Stimulated activated CD8-positive, alpha-beta memory T cell treated with anti-CD3 and anti-CD28 coated beads, Interleukin-2, amount 100 ng/mL, for 1 hour (primary cell): ENCODE measurements at places on chromosomes 4 and X.

GRCh38 chr4:135368831-135369230 lies 1167.2 kb upstream of the PABPC4L start:
- no peak for DNase-seq

- DNase-seq, result no peak
Observed at GRCh38 chr4:47485768-47486167, 693 bp downstream of the ATP10D start.

- DNase-seq, result no peak
Observed at GRCh38 chr4:25032126-25032525, 1.4 kb upstream of the LGI2 start.

DNA sequence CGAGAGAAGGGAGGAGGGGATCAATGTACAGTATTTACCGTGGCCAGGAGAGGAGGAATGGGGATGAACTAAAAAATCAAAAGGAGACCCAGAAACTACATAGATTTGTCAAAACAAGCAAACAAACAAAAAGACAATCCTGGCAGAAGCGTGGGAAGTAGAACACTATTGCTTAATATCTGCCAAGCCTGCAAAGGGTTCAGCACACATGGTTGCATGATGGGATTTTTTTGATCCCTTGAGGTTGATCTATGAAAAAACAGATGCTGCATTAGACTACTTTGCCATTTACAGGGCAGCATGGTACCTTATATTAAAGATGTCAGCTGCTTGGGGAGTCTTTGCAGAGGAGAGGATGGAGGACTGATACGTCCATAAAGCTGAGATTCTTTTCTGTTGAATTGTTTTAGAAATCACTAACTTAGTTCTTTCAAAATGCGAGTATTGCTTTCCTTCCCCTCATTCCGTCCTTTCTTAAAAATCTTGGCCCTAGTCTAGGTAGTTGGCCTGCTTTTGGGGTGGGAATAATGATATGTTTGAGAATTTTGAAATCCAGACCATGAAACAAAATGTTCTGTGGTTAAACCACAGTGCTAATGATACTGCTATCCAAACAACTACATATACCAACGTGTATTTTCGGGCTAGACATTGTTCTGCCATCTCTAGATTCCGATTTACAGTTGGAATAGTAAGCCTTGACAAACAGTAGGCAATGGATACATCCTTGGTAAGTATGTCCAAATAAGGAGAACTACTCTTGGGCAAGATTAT lies 39.6 kb upstream of the TMEM150C start:
- no peak for DNase-seq

- no peak for DNase-seq
Observed at GRCh38 chrX:28901637-28902036, 314.4 kb downstream of the IL1RAPL1 start.

- DNase-seq, result no peak
Observed at GRCh38 chrX:8867406-8867805, 66.2 kb upstream of the FAM9A start.

DNA sequence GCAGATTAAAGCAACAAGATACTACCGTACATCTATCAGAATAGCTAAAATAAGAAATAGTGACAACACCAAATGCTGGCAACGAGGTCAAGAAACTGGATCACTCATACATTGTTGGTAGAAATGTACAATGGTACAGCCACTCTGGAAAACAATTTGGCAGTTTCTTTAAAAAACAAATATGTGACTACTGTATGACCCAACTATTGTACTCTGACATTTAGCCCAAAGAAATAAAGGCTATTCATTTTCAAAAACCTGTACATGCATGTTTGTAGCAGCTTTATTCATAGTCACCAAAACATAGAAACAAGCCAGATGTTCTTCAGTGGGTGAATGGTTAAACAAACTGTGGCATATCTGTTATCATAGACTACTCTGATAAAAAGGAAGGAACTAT lies 8.2 kb downstream of the CLCN3 start:
- no peak for DNase-seq

DNA sequence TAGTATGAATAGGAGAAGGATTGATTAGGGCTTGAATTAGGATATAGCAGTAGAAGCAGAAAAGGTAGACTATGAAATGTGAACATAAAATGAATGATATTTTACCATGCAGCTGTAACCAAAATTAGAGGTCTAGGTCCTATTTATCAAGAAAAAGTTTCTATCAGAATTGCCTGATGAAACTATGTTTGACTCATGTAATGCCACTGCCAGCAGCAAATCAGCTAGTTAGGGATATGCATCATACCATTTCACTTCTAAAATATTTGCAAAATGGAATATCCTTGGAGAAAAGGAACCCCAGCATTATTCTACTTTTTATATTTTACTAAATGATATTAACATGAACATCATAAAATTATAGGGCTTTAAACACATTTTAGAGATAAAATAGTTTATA lies 188.4 kb downstream of the WDFY3 start:
- DNase-seq, result no peak

DNA sequence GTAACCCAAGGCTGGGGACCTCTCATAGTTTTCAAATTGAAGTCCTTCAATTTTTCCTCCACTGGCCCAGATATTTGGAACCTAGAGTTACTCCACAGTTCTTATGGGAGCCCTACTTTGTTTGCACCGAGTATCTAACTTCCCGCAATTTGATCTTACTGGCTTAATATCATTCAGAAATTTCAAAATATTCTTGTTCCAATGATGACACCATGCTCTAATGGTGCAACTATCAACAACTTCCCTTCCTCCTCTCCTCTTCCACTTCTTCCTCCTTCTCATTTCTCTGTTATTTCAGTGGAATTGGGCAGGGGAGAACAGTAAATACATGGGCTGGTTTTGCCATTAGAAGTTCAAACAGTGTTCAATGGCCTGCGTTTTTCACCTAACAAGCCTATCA lies 20.2 kb downstream of the PDCL2 start:
- DNase-seq, result no peak

DNA sequence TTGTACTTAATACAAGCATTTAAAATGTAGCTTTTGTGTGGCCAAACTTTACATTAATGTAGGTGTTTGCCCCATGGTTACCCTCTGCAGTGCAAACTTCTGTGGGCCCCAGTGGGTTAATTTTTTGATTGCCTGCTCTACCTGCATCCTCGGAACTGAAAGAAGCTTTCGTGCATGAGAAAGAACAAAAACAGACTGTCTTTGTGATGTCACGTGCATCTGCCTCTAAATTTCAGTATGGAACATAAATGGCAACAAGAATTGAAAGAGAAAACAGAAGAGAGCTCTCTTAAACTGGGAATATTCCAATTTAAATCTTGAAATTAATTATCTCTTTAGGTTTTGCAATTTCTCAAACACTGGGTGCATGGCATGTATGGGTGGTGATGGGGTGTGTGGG lies 182.4 kb upstream of the LCORL start:
- DNase-seq, result no peak

DNA sequence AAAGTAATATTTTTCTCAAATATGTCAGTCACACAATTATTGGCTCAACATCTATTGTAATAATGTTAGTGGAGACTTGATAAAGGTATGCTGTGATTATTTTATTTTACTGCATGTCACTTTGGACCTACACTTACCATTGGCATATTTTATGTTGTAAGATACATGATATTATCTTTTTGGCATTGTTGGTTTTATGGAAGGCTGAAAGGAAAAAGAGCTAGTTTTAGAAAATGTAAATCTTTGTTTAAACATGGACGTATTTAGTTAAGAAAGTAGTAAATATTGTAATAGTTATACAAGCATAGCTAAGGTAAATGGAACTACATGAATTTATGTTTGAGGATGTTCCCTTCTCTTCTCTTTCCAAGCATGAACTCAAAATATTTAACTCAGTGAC lies 1399.3 kb downstream of the STIM2 start:
- DNase-seq, result no peak

- DNase-seq, result no peak
Observed at GRCh38 chr4:95360906-95361695, 187.7 kb downstream of the UNC5C start.

GRCh38 chrX:150897421-150898320 lies 797 bp downstream of the CD99L2 start:
- no peak for DNase-seq

GRCh38 chr4:44422912-44423311 lies 25.7 kb downstream of the KCTD8 start:
- DNase-seq, result no peak

- no peak for DNase-seq
Observed at GRCh38 chr4:184392748-184393559, 81.4 kb downstream of the IRF2 start.

GRCh38 chr4:159776961-159777360 lies 674.1 kb downstream of the RAPGEF2 start:
- no peak for DNase-seq

- no peak for DNase-seq
Observed at GRCh38 chr4:101285985-101286384, 61.3 kb downstream of the PPP3CA start.

- no peak for DNase-seq
Observed at GRCh38 chr4:159607809-159608208, 504.9 kb downstream of the RAPGEF2 start.

- DNase-seq, result no peak
Observed at GRCh38 chr4:8472689-8473197, 32.2 kb downstream of the TRMT44 start.

DNA sequence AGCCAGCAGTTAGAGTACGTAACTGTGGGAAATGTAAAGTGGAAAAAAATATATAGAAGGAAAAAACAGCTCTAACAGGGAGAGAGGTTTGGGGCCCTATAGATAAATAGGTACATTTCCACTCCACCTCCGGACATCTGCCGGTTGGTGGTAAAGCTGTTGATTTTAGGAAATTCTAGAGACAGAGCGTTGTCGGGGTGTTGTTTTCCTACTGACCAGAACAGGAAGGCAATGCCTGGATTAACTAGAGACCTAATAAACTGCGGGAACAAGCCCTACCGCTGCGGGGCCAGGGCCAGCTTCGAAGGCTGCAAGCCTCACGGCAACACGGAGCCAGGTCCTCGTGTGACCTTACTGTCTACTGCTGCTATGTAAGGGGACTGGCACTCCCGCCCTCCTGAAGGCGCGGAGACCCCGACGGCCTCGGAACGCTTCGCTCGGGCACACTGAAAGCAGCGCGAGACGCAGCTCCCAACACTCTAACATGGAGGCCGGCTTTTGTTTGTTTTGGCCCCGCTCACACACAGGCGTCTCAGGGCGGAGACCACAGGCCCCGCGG lies 702 bp upstream of the CDKN2AIP start:
- peak; percentile 6 for DNase-seq

- DNase-seq, result no peak
Observed at GRCh38 chr4:47074816-47075215, 43.4 kb downstream of the GABRB1 start.

DNA sequence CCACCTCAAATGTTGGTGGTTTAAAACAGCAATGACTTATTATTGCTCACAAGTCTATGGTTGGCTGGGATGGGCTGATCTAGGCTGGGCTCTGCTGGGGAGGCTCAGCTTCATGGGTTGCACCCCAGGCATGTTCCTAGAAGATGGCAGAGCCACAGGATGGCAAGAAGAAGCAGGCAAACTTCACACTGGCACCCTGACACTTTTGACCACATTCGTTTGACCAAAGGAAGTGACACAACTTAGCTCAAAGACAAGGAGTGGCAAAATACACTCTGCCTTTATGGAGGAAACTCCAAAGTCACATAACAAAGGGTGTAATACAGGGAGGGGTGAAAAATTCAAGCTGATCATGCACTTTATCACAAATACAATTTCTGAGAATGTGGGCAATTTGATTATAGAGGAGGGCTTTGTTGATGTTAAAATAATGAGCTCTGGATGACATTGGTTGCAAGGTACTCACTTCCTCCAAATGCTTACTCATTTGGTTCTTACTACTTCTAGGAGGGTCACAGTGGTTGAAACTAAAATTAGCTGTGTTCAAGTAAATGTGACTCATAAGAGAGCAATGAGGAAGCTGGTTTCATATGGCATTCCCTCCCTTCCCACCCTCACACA lies 249.2 kb upstream of the RPS6KA3 start:
- DNase-seq, result no peak

DNA sequence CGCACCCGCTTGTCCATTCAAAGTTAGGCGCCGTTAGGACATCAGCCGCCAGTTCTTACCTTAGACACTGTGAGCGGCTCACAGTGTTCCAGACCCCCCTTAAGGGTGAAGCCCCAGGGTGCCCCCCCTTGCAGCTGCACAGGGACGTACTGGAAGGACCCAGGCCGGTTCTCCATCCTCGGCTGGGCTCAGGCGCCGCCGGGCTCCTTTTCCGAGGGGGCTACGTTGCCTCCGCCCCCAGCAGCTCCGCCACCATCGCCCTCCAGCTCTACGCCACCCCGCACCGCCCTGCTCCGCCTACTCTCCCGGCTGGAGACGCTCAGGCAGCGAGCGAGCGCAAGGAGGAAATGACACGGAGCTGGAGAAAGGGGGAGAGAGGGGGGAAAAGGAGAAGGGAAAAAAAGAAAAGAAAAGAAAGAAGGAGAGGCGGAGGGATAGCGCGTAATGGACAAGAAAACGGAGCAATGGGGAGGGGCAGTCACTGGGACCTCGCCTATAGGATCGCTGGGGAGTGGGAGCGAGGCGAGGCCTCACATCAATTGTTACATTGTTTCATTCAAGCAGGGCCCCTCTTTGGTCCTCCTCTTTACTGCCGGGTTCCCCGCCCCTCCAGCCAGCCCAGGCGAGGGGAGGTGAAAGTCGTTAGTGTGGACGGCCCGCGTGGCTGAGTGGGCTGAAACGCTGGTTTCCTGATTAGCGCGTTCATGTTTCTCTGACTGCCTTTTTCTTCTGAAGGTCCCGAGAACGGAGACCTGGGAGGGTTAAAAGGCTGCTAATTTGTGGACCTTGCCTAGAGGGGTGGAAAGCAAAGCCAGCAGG lies at the start of gene SHROOM4:
TSS of gene SHROOM4 (minus strand) at position 352 of the 819 bp plus-strand sequence. CDS start at position 176, 176 bp downstream.
- no peak for DNase-seq

GRCh38 chr4:162056990-162057389 lies 106.8 kb downstream of the FSTL5 start:
- DNase-seq, result no peak

GRCh38 chr4:52665592-52665991 lies 6.5 kb upstream of the USP46 start:
- no peak for DNase-seq

GRCh38 chr4:128519163-128519830 lies 231.7 kb upstream of the PGRMC2 start:
- no peak for DNase-seq

GRCh38 chrX:118261151-118261550 lies 84.8 kb upstream of the WDR44 start:
- no peak for DNase-seq

- no peak for DNase-seq
Observed at GRCh38 chr4:38424151-38424871, 239.7 kb upstream of the KLF3 start.

GRCh38 chr4:159240687-159241086 lies 137.8 kb downstream of the RAPGEF2 start:
- no peak for DNase-seq

GRCh38 chrX:24343719-24344118 lies 16.7 kb upstream of the SUPT20HL1 start:
- no peak for DNase-seq

- no peak for DNase-seq
Observed at GRCh38 chr4:34371676-34372075, 1872.6 kb downstream of the ARAP2 start.

GRCh38 chr4:77036206-77036605 lies 39.6 kb downstream of the CCNI start:
- no peak for DNase-seq
